ENCODE measurements at places on chromosomes 4 and X.

DNA sequence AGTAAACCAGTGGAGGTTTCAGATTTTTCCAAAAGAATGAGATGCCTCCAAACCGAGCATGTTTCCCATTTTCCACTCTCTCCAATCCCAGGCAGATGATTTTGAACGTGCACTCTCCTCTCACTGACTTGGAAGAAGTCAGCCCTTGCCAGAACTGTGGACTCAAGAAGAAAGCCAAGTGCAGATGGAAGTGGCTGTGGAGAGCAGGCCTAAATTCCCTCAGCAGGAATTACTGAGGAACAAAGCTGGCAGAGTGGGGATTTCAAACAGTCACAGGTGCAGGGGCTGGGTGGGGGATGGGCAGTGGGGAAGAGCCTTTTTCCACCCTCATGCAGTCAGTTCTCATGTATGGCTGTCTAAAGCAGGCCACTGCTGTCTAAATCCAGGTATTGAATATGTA, 83.5 kb upstream of the PLAC1 start:
- DNase-seq = no peak

GRCh38 chr4:57499786-57500185, 389.6 kb upstream of the IGFBP7 start:
- DNase-seq = no peak

- no peak for DNase-seq
Measured at GRCh38 chr4:121226362-121226761, 62.2 kb upstream of the TNIP3 start.

- DNase-seq = no peak
Measured at GRCh38 chr4:8185295-8185694, 13.8 kb upstream of the SH3TC1 start.

DNA sequence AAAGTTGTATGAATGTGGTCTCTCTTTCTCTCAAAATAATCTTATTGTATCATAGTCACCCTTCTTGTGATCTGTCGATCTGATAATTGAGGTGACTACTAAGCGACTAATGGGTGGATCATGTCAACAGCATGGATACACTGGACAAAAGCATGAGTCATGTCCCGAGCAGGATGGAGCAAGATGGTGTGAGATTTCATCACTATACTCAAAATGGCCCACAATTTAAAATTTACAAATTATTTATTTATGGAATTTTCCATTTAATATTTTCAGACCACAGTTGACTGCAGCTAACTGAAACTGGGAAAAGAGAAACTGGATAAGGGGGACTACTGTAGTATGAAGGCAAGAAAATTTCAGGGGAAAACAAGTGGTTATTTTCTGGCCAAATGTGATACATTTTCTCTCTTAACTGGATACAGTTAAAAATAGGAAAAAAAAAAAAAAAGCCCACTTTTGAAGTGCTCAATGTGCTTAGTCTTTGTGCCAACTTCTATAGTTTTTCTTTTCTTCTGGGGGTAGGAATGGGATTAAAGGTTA, 25.3 kb downstream of the FAM241A start:
- DNase-seq = no peak

DNA sequence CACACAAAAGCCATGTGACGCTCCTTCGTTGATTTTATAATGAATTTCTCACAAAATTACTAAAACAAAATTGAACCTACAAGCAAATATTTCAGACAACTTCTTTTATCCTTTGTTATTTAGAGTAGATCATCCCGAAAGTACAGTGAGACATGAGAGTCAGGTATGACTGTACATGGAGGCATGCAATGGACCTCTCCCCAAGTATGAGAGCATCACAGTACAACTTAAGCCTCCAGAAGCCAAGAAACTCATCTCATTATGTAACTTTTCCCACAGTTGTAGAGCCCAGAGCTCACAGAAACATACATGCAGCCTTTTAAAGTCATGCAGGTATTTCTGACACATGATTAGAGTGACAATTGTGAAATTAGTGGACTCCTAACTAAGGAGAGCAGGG, 167.7 kb downstream of the PAPSS1 start:
- no peak for DNase-seq

- no peak for DNase-seq
Measured at GRCh38 chr4:68714400-68714799, 43.9 kb upstream of the UGT2B15 start.

DNA sequence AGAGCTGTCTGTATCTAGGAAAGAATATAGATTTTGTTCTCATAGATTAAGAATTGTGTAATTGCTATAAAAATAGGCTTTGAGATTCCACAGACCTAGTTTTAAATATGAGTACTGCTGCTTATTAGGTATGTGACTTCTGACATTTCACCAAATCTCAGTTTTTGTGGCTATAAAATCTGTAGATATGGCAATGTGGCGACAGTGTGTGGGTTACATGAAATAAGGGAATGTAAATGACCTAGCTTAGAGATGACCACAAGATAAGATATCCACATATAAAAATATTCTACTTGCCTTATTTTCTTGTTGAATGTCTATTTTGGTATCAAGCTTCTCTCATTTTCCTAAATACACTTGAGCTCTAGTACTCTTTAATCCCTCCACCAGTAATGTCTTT, 193.8 kb downstream of the UNC5C start:
- no peak for DNase-seq

GRCh38 chr4:39714166-39714565, 16.2 kb downstream of the UBE2K start:
- no peak for DNase-seq

- DNase-seq = no peak
Measured at GRCh38 chr4:1023895-1024740, 12.7 kb downstream of the FGFRL1 start.

DNA sequence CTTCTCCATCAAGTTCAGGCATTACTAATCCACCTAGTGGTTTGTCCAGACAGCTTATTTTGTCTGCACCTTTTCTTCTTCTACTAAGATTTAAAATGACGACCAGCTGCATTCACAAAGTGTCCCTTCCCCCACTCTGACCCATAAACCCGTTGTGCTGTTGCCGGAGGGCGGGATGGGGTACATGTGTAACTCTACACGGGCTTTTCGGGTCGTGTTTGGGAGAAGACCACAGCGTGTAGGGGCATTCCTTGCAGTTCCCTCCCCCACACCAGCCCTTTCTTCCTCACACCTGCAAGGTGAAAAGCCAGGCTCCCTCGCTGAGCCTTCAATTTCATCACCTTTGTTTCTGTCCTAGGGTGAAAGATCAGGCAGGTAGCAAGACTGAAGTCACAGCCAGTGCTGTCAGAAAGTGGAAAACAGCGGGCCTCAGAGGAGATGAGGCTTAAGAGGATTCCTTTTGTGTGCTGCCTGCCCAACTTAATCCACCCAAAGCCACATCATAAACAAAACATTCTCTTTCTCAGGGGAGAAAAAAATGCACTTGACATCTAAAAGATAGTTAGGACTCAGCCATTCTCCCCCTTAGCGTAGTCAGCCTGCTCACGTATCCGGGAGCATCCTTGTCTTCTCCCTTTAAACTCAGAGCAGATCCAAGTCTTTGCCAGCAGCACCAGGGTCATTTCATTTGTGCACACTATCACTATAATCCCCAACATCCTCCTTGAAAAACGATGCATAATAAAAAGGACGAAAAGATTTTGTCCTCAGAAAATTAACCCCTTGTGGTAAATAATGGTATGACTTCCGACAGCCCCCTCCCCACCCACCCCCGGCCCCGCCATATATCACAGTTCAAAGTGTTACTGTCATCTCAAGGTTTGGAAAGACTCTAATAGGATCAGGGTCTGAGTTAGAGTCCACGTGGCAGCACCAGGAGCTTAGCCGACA, 599.0 kb downstream of the RAB28 start:
- DNase-seq = no peak

- DNase-seq = no peak
Measured at GRCh38 chr4:76545226-76545884, 110.3 kb downstream of the SHROOM3 start.

GRCh38 chrX:124230655-124231450, 101.6 kb upstream of the TEX13D start:
- DNase-seq = no peak

- DNase-seq = no peak
Measured at GRCh38 chr4:53622739-53623151, 31.5 kb upstream of the LNX1 start.

DNA sequence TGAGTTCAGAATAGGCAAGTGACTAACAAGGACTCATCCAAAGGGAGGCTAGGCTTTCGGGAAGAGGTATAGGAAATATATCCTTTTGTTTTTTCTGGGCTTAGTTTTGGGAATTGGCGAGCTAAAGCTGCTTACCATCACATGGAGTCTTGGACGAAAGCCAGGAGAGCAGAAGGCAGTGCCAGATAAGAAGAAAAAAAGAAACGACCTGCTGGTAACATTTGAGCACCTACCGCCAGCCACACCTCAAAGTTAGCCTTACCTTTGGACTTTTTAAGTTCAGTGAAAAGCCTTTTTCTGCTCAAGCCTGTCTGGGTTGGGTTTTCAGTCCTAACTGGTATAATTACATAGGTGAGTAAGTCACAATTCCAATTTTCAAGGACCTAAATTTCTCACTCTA, 85.1 kb upstream of the LCORL start:
- DNase-seq = no peak

DNA sequence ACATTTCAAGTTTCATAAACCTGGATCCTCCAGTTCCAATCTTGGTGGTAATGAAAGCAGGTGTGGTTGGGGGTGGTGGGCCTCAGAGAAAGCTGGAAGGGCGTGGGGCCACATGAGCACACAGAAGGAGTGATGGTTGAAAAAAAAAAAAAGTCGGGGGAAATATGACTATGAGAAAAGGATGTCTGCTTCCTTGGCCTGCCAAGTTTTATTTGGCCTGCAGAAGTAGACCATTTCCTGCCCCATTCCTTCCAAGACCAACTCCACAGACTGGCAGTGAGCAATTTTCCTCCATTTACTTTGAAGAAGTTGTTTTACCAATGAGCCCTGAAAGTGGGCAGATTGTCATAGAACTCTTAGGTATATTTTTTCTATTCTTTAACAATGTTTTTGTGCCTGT, 43.3 kb downstream of the LNX1 start:
- no peak for DNase-seq

- no peak for DNase-seq
Measured at GRCh38 chr4:117481742-117482141, 396.4 kb upstream of the TRAM1L1 start.

All from activated CD8-positive, alpha-beta memory T cell treated with anti-CD3 and anti-CD28 coated beads for 1 hour (primary cell).